ENCODE measurements at places on chromosomes 3 and 15. TPM values are rescaled to one million over a fixed set of nuclear protein-coding genes. Genes with fewer than 3 reads are reported as not detected.

Gene NR2F2
- total RNA-seq, result not detected

Gene SUCLG2
- 54.7 TPM for total RNA-seq

GRCh38 chr15:63373330-63373729, 8.3 kb downstream of the CA12 start:
- no peaks in the 10 kb centered on the region for H3K36me3 ChIP-seq
- H3K4me3 ChIP-seq, result no peak overlapping the region
- no peak overlapping the region for H3K27ac ChIP-seq
- no peaks in the 10 kb centered on the region for H3K4me1 ChIP-seq
- no peak for DNase-seq

Gene USP4
- total RNA-seq, result 98.3 TPM

All from naive thymus-derived CD4-positive, alpha-beta T cell (primary cell).